ENCODE measurements at places on chromosomes 11 and 22.

DNA sequence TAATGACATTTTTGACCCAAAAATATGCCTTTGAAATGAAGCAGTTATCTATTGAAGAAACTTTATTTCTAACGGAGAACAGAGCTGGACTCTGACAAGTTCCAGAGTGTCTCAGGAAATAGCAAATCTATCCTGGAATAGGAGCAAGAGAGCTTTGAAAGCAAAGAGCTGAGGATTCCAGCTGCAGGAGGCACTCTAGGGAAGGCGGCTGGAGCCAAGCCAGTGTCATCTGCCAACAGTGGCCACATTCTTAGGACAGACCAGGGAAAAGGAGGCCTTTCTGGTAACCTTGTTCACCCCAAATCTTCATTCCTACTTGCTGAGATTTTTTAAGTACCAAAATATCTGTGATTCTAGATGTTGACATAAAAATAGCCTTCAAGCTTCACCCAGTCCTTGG, 493.5 kb upstream of the B3GAT1 start:
- no peak for DNase-seq

DNA sequence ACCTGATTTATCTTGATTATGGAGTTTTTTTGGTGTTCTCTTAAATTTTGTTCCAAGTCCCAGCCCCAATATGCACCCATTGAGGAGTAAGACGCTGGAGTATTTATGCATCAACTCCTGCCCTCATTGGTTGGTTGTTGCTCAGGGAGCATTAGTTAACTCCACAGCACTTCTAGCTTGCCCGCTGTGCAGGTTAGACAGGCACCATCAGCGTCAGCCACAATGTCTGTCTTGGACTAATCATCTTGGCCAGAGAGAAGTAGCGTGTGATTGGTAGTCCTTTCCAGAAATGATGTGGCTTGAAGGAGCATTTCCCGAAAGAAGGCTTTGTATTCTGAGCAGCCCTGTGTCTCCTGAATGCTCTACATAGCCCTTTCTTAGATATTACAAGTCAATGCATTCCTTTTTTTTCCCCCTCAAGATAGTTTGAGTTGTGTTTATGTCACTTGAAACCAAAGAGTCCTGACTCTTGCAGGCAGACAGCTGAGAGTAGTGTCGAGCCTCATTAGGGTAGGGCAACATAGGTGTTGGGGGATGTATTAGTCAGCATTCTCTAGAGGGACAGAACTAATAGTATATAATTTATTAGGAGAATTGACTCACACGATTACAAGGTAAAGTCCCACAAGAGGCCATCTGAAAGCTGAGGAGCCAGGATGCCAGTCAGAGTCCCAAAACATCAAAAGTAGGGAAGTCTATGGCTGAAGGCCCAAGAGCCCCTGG, 94.6 kb upstream of the RCN1 start:
- no peak for DNase-seq

GRCh38 chr11:132898021-132898420, 634.3 kb downstream of the OPCML start:
- DNase-seq = no peak

GRCh38 chr11:29333993-29334775, 682.6 kb downstream of the KCNA4 start:
- no peak for DNase-seq

DNA sequence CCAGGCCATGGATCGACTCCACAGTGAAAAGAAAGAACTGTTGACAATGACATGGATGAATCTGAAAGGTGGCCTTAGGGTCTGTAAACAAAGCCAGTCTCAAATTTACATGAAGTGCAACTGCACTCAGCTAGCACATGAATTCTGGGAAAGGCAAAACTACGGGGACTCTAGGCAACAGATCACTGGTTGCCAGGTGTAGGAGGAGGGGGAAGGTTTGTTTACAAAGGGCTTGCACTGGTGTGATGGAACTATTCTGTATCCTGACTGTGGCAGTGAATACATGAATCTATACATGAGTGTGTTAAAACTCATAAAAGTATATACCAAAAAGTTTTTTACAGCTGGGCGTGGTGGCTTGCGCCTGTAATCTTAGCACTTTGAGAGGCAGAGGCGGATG, 27.3 kb downstream of the ALX4 start:
- DNase-seq = no peak

Data from activated CD4-positive, alpha-beta T cell treated with anti-CD3 and anti-CD28 coated beads, Interleukin-2, amount 10 ng/mL, durations not matched to agents 24 days and 14 days (primary cell).